ENCODE measurements at places on chromosomes 2 and 18. TPM values are rescaled to one million over a fixed set of nuclear protein-coding genes. Genes with fewer than 3 reads are reported as not detected.

Gene GCA
- 33.6 TPM for polyA plus RNA-seq

DNA sequence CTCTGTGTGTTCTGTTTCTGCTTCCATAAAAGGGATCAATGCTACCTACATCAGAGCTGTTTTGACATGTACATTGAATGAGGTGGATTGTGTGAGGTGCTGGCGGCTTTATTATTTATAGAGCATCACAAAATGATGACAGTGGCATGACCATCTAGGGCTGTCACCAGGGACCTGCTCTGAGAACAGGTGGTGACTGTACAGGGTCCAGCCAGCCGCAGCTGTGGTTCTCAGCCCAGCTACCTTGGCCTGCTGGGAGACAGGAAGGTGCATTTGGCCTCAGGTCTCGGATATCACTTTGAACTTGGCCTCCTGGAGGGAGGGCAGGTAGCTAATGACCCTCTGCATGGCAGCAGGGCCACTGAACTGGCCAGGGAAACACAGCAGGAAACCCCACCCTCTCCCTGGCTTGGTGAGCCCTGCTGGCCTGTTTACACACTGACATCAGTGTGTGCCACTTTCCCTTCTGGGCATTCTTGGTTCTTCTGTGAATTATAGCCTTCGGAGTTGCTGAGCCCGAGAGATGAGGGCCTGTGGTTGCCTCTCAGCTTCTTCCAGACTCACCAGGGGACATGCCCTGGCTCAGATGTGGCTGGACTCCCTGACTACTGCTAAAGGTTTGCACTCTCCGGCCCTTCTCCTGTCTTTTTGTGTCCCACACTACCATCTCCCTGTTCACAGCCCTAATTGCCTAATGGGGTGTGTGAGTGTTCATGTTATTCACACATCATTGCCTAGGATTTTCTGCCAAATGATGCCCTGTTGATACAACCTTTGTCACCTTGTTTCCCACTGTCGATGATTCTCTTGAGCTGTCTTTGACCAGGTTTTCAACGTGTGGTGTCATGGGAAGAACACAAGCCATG lies 109.2 kb upstream of the RAB12 start:
- no peak for DNase-seq

- DNase-seq = no peak
Observed at GRCh38 chr2:226189061-226189460, 610.6 kb downstream of the IRS1 start.

- DNase-seq = no peak
Observed at GRCh38 chr18:39523281-39523680, 1957.7 kb upstream of the CELF4 start.

GRCh38 chr2:85212841-85213240 lies 79.6 kb downstream of the TCF7L1 start:
- DNase-seq = no peak

DNA sequence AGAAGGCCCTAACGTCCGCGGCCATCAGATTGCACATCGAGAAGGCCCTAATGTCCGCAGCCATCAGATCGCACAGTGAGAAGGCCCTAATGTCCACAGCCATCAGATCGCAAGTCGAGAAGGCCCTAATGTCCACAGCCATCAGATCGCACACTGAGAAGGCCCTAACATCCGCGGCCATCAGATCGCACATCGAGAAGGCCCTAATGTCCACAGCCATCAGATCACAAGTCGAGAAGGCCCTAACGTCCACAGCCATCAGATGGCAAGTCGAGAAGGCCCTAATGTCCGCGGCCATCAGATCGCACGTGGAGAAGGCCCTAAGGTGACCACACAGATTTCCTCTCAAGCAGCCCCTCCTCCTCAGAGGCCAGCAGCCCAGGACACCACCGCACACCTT lies 193.2 kb upstream of the PXDN start:
- no peak for DNase-seq

All from renal cortex interstitium (tissue), 15 donors.